ENCODE measurements at places on chromosomes 4 and X.

GRCh38 chr4:87354168-87355102 is 31.8 kb upstream of the HSD17B13 start:
- DNase-seq, result no peak
- no peak overlapping the region for H3K4me3 ChIP-seq
- no peaks in the 10 kb centered on the region for H3K36me3 ChIP-seq
- no peak overlapping the region for H3K27ac ChIP-seq
- H3K4me1 ChIP-seq, result peaks cover 5% of the 10 kb centered on the region

GRCh38 chrX:153443476-153444332 is 2.2 kb downstream of the TREX2 start:
- no peak for DNase-seq
- no peak overlapping the region for H3K4me3 ChIP-seq

GRCh38 chrX:101550362-101550750 is at the start of gene ARMCX1:
ARMCX1 (plus strand) TSS chrX:101550547; CDS start chrX:101552931, 2,384 bp downstream.
- no peaks in the 10 kb centered on the region for H3K27me3 ChIP-seq
- H3K4me3 ChIP-seq, result peak within 1 kb of the TSS; percentile 79
- H3K36me3 ChIP-seq, result peaks cover 23% of the 10 kb centered on the region
- no peak within 1 kb of the TSS for H3K27ac ChIP-seq

- H3K36me3 ChIP-seq, result no peaks in the 10 kb centered on the region
- no peaks in the 10 kb centered on the region for H3K4me1 ChIP-seq
- H3K27me3 ChIP-seq, result no peaks in the 10 kb centered on the region
- H3K4me3 ChIP-seq, result no peak overlapping the region
- DNase-seq, result no peak
Observed at GRCh38 chr4:70008771-70009170, 13.0 kb downstream of the STATH start.

GRCh38 chr4:12957108-12957507 is 527.0 kb downstream of the RAB28 start:
- H3K27me3 ChIP-seq, result no peaks in the 10 kb centered on the region
- H3K4me1 ChIP-seq, result peaks cover 8% of the 10 kb centered on the region
- no peak overlapping the region for H3K27ac ChIP-seq
- DNase-seq, result no peak
- no peak overlapping the region for H3K4me3 ChIP-seq

- no peak for DNase-seq
- H3K4me1 ChIP-seq, result no peaks in the 10 kb centered on the region
- no peak overlapping the region for H3K4me3 ChIP-seq
- no peak overlapping the region for H3K27ac ChIP-seq
Observed at GRCh38 chr4:115158296-115158695, 44.9 kb upstream of the NDST4 start.

DNA sequence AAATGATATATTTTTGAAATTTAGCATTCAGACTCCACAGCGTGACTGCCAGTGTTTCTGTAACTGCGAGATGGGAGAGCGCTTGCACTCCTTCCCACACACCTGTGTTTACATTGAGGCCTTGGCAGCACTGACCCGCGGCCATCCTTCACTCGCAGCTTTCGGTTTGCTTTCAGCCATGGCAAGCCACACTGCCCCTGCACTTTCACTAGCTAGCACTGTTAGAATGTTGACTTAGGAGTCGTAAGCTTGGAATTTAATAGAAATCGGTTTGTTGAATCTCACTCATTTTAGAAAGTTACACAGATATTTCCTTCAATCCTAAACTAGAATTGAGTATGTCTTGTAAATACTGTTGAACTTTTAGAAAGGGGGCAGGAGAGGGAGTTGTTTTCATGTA is 136.2 kb downstream of the CFAP299 start:
- H3K36me3 ChIP-seq, result no peaks in the 10 kb centered on the region
- no peaks in the 10 kb centered on the region for H3K27me3 ChIP-seq
- H3K4me3 ChIP-seq, result peak overlapping the region; percentile 18

DNA sequence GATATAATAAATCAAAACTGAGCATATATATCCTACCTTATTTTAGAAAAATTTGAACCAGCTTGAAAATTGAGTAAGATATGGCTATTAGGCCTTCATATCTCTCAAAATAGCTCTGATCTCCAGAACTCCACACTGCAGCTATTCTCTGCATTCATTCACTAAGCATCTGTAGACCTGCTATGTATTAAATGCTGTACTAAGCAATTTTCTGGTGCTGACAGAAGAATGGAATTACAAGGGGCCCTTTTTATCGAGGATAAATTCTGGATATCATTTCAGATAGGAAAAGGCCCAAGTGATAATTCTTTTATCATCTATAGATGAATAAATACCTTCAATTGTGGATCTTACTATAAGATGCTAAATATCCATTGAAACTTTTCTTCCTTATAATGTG is 1.9 kb downstream of the THAP6 start:
- DNase-seq, result no peak
- peaks cover 36% of the 10 kb centered on the region for H3K36me3 ChIP-seq
- H3K27ac ChIP-seq, result no peak overlapping the region
- peaks cover 8% of the 10 kb centered on the region for H3K4me1 ChIP-seq
- no peak overlapping the region for H3K4me3 ChIP-seq

GRCh38 chrX:30835373-30835772 is 53.7 kb downstream of the TAB3 start:
- no peak for DNase-seq
- H3K4me1 ChIP-seq, result no peaks in the 10 kb centered on the region
- H3K36me3 ChIP-seq, result peaks cover 13% of the 10 kb centered on the region
- no peaks in the 10 kb centered on the region for H3K27me3 ChIP-seq
- no peak overlapping the region for H3K4me3 ChIP-seq

GRCh38 chr4:181756451-181757095 is 486.6 kb upstream of the TENM3 start:
- no peaks in the 10 kb centered on the region for H3K27me3 ChIP-seq
- no peaks in the 10 kb centered on the region for H3K36me3 ChIP-seq
- DNase-seq, result no peak
- no peak overlapping the region for H3K27ac ChIP-seq

GRCh38 chrX:16022580-16023200 is 100.7 kb upstream of the GRPR start:
- no peak overlapping the region for H3K4me3 ChIP-seq
- no peaks in the 10 kb centered on the region for H3K4me1 ChIP-seq
- no peaks in the 10 kb centered on the region for H3K27me3 ChIP-seq

- H3K27ac ChIP-seq, result no peak overlapping the region
- no peaks in the 10 kb centered on the region for H3K36me3 ChIP-seq
- no peak overlapping the region for H3K4me3 ChIP-seq
- no peak for DNase-seq
Observed at GRCh38 chr4:126661194-126661593, 971.6 kb upstream of the INTU start.

DNA sequence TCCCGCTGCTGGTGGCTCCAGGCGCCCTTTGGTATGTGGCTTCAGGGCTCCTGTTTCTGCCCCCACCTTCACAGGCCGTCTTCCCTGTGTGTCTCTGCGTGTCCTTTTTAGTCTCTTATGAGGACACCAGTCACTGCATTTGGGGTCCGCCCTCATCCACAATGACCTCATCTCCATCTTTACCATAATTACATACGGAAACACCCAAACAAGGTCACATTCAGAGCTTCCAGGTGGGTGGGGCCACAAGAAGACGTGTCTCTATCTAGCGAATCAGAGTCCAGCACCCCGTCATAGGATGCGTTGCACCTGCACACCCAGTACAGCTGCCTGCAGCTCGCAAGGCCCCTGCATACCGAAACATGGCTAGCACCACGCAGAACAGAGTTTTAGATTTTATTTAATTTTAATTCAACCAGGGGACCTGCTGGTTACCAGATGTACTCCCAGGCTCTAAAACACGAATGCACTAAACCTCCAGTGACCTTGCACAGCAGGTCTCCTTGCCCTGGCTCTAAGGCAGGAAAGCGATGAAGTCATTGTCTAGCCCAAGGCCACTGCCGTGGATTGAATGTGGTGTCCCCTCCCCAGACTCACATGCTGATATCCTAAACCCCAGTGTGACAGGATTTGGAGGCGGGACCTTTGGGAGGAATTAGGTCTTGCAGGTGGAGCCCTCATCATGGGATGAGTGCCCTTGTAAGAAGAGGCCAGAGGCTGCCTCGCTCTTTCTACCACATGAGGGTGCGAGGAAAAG is 30.3 kb downstream of the ABLIM2 start:
- no peak overlapping the region for H3K4me3 ChIP-seq
- no peaks in the 10 kb centered on the region for H3K4me1 ChIP-seq
- no peaks in the 10 kb centered on the region for H3K27me3 ChIP-seq
- no peaks in the 10 kb centered on the region for H3K36me3 ChIP-seq
- peak; percentile 65 for DNase-seq
- no peak overlapping the region for H3K27ac ChIP-seq

GRCh38 chr4:183455431-183456195 is 11.2 kb downstream of the CDKN2AIP start:
- no peaks in the 10 kb centered on the region for H3K4me1 ChIP-seq
- peaks cover 13% of the 10 kb centered on the region for H3K36me3 ChIP-seq
- no peak for DNase-seq
- no peak overlapping the region for H3K27ac ChIP-seq
- no peaks in the 10 kb centered on the region for H3K27me3 ChIP-seq

- no peak overlapping the region for H3K27ac ChIP-seq
- DNase-seq, result no peak
Observed at GRCh38 chr4:76957004-76957738, 7.6 kb downstream of the SEPTIN11 start.

- no peak for DNase-seq
- no peaks in the 10 kb centered on the region for H3K27me3 ChIP-seq
- H3K36me3 ChIP-seq, result no peaks in the 10 kb centered on the region
- H3K4me3 ChIP-seq, result no peak overlapping the region
Observed at GRCh38 chr4:139773560-139774318, 108.1 kb downstream of the MGST2 start.

GRCh38 chr4:26139310-26139924 is 181.4 kb upstream of the RBPJ start:
- no peak overlapping the region for H3K4me3 ChIP-seq
- H3K4me1 ChIP-seq, result no peaks in the 10 kb centered on the region
- no peak for DNase-seq
- no peaks in the 10 kb centered on the region for H3K27me3 ChIP-seq
- no peaks in the 10 kb centered on the region for H3K36me3 ChIP-seq
- H3K27ac ChIP-seq, result no peak overlapping the region

DNA sequence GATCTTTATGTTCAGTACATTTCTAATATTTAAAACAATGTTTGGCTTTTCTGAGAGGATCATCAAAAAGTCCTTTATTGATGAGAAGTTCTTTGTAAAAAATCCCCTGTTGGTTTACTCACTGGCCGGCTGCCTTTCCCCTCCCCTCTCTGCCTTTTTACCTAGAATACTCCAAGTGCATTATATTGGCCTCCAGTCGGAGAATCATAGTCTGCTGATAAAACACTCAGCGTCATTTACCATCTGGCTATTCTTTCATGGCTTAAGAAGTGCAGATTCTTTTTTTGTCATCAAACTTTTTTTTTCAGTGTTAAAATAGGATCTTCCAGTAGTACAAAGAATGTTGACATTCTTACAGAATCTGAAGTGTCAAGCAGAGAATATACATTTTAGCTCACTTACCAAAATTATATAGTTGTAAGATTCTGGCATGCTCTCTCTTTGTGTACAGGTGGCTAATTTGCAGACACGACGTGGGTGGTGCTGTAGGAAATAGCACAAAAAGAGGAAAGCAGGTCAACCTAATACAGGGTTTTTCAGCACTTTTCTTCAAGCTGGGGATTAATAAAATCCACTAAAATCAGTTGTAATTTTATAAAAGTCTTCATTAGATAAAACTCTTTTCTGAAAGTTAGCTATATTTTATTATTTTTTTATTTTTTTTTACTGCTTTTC is 731.8 kb downstream of the KCTD8 start:
- no peak for DNase-seq
- H3K27me3 ChIP-seq, result no peaks in the 10 kb centered on the region
- H3K4me3 ChIP-seq, result no peak overlapping the region

DNA sequence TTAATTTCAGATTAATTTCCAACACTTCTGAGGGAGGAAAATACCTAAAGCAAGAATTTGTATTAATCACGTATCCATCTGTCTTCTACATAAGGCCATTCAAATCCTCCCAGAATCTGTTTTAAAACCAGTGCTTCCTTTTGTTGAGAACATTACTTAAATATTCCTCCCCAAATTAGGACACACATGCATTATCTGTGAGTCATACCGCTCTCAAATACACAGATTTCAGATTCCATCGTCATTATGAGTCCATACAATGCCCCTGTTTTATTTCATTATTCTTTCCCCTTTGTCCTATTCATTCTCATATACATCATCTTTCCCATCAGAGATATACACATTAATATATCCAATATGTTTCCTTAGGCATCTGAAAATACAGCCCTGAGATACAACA is 57.3 kb upstream of the PRSS12 start:
- no peak overlapping the region for H3K27ac ChIP-seq
- H3K36me3 ChIP-seq, result no peaks in the 10 kb centered on the region
- H3K4me3 ChIP-seq, result no peak overlapping the region
- no peak for DNase-seq

DNA sequence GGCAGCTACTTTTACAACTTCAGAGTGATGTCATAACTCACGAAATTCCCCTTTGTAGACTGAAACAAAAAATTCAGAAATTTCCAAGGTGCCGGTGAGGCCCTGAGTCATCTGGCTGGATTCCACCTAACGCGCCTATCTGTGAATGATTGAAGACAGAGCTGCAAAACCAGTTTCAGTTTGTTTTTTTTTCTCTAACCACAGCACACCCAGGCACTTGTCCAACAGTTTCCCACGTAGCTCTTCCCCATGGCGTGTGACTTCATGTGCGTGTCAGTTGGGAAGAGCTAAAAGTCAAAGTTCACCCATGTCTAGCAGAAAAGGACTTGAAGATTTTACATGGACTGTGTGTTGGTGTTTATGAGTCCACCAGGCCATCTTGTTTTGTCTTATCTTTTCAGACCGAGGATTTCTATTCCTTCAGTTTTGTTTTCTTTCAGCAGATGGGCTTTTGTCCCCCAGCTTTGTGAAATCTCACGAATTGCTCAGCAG is 16.4 kb downstream of the TCEANC start:
- no peak overlapping the region for H3K27ac ChIP-seq
- DNase-seq, result no peak
- no peaks in the 10 kb centered on the region for H3K27me3 ChIP-seq
- H3K4me1 ChIP-seq, result no peaks in the 10 kb centered on the region
- H3K4me3 ChIP-seq, result no peak overlapping the region

GRCh38 chr4:152926959-152927358 is 9.2 kb upstream of the FHDC1 start:
- H3K36me3 ChIP-seq, result peaks cover 1% of the 10 kb centered on the region
- H3K27me3 ChIP-seq, result no peaks in the 10 kb centered on the region
- H3K27ac ChIP-seq, result no peak overlapping the region
- DNase-seq, result no peak
- H3K4me1 ChIP-seq, result peaks cover 16% of the 10 kb centered on the region

DNA sequence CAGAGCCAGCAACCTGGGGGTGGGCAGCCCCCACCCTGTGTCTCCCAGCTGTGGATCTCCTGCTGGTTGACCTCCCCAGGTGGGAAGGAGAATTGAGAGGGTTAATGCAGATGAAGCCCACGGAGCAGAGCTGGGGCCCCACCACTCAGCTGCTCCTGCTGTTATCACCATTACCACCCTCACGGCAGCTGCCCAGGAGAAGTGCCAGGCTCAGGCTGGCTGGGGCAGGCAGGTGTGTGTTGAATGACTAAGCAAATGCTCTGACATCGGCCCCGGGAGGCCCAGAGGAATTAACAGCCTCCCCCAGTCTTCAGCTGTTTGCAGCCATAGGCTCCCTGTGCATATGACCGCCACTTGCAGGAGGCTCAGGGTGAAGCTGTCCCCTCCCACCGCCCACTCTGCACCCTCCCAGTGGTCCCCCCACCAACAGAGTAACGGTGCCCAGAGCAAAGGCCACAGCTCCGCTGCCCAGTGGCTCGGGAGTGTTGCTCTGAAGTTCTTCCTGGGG is 133.8 kb downstream of the CPZ start:
- no peaks in the 10 kb centered on the region for H3K36me3 ChIP-seq
- H3K27me3 ChIP-seq, result no peaks in the 10 kb centered on the region

- H3K27me3 ChIP-seq, result no peaks in the 10 kb centered on the region
- no peak overlapping the region for H3K4me3 ChIP-seq
- H3K36me3 ChIP-seq, result no peaks in the 10 kb centered on the region
- DNase-seq, result no peak
- no peaks in the 10 kb centered on the region for H3K4me1 ChIP-seq
Observed at GRCh38 chr4:38920677-38921076, 53.1 kb downstream of the FAM114A1 start.
